Right atrium auricular region (tissue), 2 donors: ENCODE measurements at places on chromosomes 2 and 18. TPM values are rescaled to one million over a fixed set of nuclear protein-coding genes. Genes with fewer than 3 reads are reported as not detected.

AGXT gene
- total RNA-seq: not detected

LRP1B gene
- 0.44 TPM for total RNA-seq

UGT1A7 gene
- total RNA-seq: not detected

DNA sequence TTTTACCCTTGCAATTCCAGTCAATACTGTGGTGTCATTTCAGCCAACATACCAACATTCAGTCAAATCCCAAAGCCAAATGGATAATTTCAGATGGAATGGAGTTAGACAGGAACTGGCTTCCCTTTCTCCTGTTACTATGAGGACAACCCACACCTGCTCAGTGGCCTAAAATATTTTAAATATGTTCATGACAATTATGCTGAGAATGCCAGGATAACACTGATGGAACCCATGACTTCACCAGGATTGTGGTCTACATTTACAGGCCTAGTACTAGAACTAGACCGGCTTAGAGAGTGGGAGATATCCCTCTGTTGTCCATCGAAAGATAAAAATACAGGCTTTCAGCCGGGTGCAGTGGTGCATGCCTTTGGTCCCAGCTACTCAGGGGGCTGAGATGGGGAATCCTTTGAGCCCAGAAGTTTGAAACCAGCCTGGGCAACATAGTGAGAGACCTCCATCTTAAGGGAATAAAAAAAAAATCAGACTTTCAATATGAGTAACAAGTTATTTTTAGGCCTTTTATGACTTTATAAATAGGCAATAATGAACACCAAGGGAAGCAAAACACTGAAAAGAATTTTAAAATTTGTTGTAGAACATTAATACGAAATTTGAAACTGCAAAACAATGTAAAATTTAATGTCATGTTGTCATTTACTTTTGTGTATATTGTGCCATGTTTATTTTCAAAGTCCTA, 14.2 kb downstream of the GPATCH11 start:
- no peaks in the 10 kb centered on the region for H3K27me3 ChIP-seq
- peaks cover 73% of the 10 kb centered on the region for H3K36me3 ChIP-seq
- DNase-seq: no peak
- H3K4me3 ChIP-seq: no peak overlapping the region
- no peak overlapping the region for H3K27ac ChIP-seq

DNA sequence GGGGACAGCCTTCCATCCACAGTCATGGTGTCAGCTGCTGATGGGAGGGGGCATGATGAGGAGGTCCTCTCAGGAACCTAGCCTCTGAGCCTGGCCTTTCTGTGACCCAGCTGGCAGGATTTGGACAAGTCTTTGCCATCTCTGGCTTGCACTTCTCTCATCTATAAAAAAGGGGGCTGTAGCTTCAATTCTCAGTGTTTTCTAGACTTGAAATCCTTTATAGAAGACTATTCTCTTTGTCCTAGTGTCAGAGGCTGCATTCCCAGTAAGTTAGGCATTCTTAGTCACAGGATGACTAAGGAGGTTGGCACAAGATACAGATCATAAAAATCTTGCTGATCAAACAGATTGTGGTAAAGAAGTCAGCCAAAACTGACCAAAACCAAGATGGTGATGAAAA, 958.5 kb downstream of the CNTNAP5 start:
- H3K27me3 ChIP-seq: no peaks in the 10 kb centered on the region
- no peaks in the 10 kb centered on the region for H3K4me1 ChIP-seq
- H3K36me3 ChIP-seq: no peaks in the 10 kb centered on the region
- no peak for DNase-seq
- H3K27ac ChIP-seq: no peak overlapping the region

DNA sequence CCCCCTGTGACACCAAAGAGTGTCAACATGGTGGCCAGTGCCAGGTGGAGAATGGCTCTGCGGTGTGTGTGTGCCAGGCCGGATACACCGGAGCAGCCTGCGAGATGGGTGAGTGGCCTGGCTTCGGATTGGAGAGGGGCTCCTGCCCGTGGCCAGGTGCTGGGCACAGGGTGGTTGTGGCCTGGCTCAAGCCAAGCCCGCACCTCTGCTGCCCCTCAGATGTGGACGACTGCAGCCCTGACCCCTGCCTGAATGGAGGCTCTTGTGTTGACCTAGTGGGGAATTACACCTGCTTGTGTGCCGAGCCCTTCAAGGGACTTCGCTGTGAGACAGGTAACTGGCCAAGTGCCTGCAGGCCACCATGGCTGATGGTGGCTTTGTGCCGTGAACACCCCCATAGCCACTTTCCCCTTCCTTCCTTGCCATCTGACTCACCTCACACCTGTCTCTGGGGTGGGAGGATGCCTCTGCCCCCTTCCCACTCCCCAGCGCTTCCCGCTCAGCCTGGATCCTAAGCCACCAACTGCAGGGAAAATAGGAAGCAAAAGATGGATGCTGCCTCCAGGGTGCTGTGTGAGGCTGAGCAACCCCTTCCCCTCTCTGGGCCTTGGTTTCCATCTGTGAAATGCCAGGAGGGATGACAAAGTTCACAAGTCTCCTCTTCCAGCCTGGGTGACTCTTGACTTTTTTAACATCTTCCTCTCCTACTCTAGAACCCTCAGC, 41.8 kb downstream of the SNED1 start:
- H3K4me1 ChIP-seq: no peaks in the 10 kb centered on the region
- no peak overlapping the region for H3K27ac ChIP-seq
- H3K27me3 ChIP-seq: no peaks in the 10 kb centered on the region
- no peak overlapping the region for H3K4me3 ChIP-seq

GRCh38 chr2:185374878-185375277, 363.7 kb upstream of the FSIP2 start:
- H3K4me1 ChIP-seq: no peaks in the 10 kb centered on the region
- H3K27ac ChIP-seq: no peak overlapping the region
- H3K27me3 ChIP-seq: no peaks in the 10 kb centered on the region
- no peak overlapping the region for H3K4me3 ChIP-seq
- H3K36me3 ChIP-seq: no peaks in the 10 kb centered on the region
